ENCODE measurements at places on chromosomes 12 and 14.
A peak's percentile ranks its signal among the peaks of the same experiment; 100 is the strongest.

DNA sequence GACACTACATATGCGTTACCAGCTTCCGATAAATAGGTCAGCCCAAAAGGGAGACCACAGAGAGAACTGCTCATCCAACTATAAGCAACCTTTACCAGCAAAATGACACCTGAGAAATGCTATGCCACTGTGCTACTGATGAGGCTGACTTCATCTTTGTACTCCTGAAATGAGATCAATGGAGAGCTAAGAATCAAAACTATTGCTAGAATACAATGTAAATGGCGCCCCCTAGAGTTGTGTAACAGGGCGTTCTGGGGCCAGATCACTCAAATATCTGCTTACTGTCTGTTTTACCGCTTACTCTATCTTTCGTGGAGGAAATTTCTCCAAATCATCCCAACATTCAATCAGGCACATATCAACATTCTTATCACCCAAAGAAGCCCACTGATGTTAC, 4.6 kb downstream of the ZNF384 start:
- DNase-seq, result peak; percentile 57

- no peak for DNase-seq
Measured at GRCh38 chr14:52901357-52901980, 49.4 kb downstream of the FERMT2 start.

GRCh38 chr14:93042968-93043940, 72.5 kb downstream of the ITPK1 start:
- DNase-seq, result peak; percentile 54

- DNase-seq, result no peak
Measured at GRCh38 chr12:120820884-120821510, 83.2 kb downstream of the SPPL3 start.

- DNase-seq, result no peak
Measured at GRCh38 chr12:110247340-110248095, 33.5 kb upstream of the ATP2A2 start.

DNA sequence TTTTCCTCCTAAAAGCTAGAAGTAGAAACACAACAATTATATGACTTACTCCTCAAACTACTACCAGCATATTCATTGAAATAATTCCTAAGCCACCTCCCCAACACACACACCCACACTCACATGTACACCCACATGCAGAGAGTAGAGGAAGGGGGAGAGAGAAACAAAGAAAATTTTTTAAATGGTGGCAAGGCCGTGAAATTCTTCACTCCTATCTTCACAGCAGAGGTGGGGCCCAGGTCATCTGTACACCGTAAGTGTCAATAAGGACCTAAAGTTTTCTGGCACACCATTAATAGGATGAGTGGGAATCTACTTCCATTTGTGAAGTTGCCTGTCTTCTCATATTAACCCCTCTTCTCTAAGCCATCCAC, 73.9 kb upstream of the EGLN3 start:
- no peak for DNase-seq

DNA sequence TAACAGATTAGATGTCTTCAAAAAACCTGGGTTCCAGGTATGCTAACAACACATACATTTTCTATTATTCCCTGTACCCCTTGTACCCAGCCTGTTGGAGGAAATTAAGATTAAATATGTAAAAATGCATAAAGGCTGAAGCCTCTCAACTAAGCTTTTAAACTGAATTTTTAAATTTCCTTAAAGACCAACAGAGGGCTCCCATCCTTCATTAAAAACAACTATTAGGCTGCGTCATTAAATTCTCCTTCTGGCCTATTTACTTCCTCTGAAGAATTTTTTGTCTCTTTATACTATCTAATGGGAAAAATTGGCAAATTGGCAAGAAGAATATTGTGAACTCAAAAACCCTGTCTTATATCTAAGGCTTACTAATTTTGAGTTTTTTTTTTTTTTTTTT, 21.8 kb downstream of the SENP1 start:
- DNase-seq, result no peak

GRCh38 chr12:12379831-12380730, 23.2 kb downstream of the BORCS5 start:
- DNase-seq, result no peak

- DNase-seq, result no peak
Measured at GRCh38 chr14:51859131-51859530, 1.3 kb upstream of the GNG2 start.

GRCh38 chr14:89813617-89814031, 140.9 kb downstream of the EFCAB11 start:
- DNase-seq, result peak; percentile 37

DNA sequence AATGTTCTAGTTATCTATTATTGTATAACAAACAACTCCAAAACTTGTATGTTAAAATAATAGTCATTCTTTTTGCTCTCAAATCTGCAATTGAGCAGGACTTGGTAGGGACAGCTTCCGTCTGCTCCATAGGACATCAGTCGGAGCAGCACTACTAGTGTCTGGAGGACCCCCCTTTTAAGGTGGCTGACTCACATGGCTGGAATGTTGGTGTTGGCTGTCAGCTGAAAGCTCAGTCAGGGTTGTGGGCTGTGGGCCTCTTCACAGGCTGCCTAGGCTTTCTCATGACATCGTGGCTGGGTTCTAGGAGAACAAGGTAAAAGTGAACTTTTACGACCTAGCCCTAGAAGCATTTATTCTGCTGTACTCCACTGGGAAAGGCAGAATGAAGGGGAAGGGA, 160.6 kb downstream of the ANO4 start:
- peak; percentile 25 for DNase-seq

GRCh38 chr12:68602720-68603119, 8.0 kb upstream of the RAP1B start:
- no peak for DNase-seq

DNA sequence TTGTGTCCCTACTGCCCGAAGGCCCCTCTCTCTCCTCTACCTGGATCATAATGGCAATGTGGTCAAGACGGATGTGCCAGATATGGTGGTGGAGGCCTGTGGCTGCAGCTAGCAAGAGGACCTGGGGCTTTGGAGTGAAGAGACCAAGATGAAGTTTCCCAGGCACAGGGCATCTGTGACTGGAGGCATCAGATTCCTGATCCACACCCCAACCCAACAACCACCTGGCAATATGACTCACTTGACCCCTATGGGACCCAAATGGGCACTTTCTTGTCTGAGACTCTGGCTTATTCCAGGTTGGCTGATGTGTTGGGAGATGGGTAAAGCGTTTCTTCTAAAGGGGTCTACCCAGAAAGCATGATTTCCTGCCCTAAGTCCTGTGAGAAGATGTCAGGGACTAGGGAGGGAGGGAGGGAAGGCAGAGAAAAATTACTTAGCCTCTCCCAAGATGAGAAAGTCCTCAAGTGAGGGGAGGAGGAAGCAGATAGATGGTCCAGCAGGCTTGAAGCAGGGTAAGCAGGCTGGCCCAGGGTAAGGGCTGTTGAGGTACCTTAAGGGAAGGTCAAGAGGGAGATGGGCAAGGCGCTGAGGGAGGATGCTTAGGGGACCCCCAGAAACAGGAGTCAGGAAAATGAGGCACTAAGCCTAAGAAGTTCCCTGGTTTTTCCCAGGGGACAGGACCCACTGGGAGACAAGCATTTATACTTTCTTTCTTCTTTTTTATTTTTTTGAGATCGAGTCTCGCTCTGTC, 1.8 kb downstream of the INHBE start:
- DNase-seq, result no peak

DNA sequence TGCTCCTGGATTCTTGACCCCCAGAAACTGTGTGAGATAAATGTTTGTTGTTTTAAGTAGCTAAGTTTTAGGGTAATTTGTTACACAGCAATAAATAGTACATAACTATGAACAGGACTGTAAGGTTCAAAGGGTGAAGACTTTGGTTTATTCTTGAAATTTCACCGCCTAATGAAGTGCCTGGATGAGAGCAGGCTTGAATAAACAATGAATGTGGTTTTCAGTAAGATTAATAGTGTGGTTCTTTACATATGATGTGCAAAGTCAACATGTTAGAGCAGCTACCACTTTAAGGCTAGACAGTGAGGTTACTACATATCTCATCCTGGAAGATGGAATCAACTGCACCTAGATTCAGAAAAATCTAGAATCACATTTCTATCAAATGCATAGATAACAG, 145.2 kb upstream of the BTG1 start:
- no peak for DNase-seq

- DNase-seq, result peak; percentile 4
Measured at GRCh38 chr14:100530270-100531072, 56.7 kb downstream of the BEGAIN start.

- DNase-seq, result no peak
Measured at GRCh38 chr12:32821293-32821692, 65.6 kb upstream of the YARS2 start.

DNA sequence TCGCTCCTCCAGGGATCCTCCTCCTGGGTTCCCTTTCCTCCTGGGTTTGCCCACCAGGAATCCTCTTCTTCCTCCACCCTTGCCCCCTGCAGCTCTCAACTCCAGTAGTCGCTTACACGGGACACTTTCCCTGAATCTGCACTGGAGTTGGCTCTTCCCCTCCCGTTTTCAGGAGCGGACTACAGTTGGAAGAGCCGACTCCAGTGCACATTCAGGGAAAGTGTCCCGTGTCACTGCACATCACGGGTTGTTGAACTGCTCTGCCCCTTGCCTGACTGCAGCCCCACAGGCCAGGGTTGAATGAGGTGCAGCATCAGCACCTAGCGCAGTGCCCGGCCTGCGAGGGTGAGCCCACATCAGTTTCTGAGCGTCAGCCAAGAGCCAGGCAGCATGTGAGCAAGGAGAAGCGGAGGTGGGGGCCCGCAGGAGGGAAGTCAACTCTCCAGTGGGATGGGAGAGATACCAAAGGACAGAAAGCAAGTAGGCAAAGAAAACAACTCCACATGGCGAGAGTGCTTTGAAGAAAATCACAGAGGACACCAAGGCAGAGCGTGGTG, 13.1 kb downstream of the RAPGEF3 start:
- DNase-seq, result no peak

GRCh38 chr12:61860451-61860850, 399.8 kb upstream of the USP15 start:
- no peak for DNase-seq

GRCh38 chr14:50666772-50667683, 1.1 kb downstream of the SAV1 start:
- DNase-seq, result peak; percentile 34

DNA sequence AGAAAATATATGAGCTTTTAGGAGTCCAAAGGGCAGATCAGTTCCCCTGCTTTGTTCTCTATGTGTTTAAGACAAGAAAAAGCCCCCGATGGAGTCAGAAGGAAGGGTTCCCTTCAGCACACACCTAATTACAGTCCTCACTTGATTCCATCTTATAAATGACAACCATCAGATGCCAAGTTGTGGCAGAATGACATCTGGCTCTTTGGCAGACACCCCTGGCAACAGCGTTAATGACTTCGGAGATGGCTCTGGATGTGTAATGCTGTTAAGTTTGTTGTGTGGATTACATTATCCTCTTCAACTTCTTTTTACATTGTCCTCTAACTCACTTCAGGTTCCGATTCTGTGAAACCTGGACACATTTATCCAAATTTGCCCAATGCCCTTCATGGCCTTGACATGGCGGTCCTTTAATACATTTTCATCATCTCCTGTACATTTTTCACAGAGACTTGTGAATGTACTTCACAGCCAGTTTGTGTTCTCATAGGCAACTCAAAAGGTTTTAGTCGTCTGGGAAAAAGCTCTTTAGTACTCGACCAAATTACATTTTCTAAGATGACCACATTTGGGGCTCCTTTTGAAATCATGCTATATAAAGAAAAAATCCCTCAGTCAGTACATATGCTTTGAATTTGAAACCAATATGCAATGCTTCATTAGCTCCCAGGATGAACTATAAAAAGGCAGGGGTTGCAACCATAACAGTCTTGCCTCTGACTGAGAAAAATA, 667.8 kb downstream of the NOVA1 start:
- no peak for DNase-seq

DNA sequence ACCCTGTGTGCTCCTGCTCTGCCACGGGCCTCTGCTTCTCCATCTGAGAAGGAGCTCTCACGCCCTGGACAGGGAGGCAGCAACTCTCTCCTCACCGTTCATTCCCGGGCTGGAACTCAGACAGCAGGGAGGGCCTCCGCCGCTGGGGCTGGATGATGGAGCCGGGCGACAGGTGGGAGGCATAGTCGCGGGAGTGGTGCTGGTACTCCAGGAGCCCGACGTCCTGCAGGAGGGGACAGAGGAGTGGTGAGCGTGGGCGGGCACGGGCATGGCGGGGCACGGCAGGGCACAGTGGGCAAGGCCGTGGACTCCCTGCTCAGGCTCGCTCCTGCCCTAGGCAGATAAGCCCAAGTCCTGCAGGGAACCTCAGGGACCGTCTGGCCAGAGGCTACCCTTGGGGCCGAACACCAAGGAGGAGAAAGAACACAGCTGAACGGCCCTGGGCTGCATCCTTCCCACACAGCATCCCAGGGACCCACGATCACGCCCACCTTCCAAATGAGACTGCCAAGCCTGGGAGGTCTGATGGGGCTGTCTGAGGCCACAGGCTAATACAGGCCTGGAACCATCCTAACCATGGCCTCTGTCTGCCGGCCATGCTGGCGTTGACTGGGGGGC, 81.0 kb downstream of the NCOR2 start:
- no peak for DNase-seq

GRCh38 chr14:42378880-42379279, 772.2 kb downstream of the LRFN5 start:
- DNase-seq, result no peak

DNA sequence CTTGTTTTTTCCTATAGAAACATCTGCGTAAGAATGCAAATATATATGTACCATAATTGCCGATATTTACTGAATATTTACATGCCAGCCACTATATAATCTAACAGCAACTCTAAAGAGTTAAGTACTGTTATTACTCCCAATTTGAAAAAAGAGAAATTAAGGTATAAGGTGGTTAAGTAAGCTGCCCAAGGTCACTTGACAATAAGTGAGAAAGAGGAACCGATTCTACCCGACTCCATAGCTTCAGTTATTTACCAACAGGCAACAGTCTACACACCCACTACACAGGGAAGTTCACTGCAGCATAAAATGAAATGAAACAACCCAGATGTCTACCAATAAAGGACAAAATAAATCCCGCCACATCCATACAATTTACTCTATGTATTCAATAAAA, 1.1 kb downstream of the MIS18BP1 start:
- no peak for DNase-seq

GRCh38 chr14:72594099-72594901, 299.6 kb downstream of the DPF3 start:
- no peak for DNase-seq

- no peak for DNase-seq
Measured at GRCh38 chr12:101966496-101966895, 89.1 kb downstream of the DRAM1 start.

- no peak for DNase-seq
Measured at GRCh38 chr14:52883658-52884057, 67.2 kb downstream of the FERMT2 start.

DNA sequence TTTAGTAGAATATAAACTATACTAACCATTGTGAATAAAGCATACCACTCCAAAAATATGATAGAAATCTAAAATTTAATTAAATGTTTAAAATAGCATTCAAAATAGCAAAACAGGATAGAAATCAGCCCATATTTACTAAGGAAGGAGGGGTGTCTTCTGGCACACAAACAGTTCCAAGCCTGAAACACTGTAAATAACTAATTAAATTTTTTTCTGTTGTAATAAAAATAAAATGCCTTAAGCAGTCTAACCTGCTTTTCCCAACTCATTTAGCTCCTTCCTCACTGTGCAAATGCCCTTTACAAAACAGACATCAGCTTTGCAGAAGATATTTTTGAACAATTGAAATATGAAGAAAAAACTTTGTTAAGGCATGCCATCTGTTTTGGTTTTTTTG, 707.1 kb upstream of the USP15 start:
- DNase-seq, result no peak

Data from iPS-NIHi11 (cell line).